Erythroblast (primary cell): ENCODE measurements at places on chromosomes 2 and 18.
A peak's percentile ranks its signal among the peaks of the same experiment; 100 is the strongest.

DNA sequence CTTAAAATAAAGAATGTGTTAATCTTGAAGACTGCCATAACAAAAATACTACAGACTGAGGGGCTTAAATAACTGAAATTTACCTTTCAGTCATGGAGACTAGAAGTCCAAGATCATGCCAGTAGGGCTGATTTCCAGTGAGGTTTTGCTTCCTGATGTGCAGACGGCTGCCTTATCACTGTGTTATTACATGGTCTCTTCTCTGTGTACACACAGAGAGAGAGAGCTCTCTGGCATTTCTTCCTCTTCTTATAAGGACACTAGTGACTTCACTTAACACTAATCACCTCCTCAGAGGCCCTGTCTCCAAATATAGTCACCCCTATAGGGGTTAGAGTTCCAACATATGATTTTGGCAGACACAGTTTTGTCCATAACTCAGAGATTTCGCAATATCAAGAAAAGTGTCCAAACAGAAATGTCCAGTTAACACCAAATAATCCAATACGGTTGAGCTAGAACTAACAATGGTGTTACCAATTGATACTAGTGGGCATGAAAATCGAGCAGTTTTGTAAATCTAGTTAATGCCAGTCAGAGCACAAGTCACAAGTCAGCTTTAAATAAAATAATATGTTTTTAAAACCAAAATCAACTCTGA lies 399.8 kb downstream of the ADCYAP1 start:
- no peak for DNase-seq

- no peak for DNase-seq
Observed at GRCh38 chr2:224278531-224278930, 123.4 kb downstream of the FAM124B start.

- DNase-seq: no peak
Observed at GRCh38 chr2:29576231-29576630, 345.2 kb downstream of the ALK start.

DNA sequence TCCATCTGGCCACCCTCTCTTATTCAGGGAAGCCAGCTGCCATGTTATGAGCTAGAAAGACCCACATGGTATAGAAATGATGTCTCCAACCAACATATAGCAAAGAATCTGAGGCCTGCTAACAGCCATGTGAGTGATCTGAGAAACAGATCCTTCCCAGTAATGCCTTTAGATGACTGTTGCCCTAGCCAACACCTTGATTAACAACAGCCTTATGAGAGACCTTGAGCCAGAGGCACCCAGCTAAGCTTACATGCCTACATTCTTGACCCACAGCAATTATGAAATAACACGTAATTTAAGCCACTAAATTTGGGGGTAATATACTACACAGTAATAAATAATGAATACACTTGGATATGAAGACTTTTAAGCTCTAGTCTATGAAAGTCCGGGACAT lies 13.0 kb downstream of the KANSL1L start:
- no peak for DNase-seq

DNA sequence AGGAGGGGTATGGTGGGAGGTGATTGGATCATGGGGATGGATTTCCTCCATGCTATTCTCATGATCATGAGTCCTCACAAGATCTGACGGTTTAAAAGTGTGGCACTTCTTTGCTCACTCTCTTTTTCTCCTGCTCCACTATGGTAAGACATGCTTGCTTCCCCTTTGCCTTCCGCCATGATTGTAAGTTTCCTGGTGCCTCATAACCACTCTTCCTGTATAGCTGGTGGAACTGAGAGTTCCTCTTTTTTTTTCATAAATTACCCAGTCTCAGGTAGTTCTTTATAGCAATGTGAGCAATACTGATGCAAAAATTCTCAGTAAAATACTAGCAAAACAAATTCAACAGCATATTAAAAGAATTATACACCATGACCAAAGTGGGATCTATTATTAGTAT lies 728.5 kb upstream of the SLC8A1 start:
- no peak for DNase-seq

- DNase-seq: no peak
Observed at GRCh38 chr2:232898592-232899543, 28.8 kb downstream of the SNORC start.

GRCh38 chr2:70126413-70126812 lies 39.1 kb downstream of the PCBP1 start:
- DNase-seq: no peak

DNA sequence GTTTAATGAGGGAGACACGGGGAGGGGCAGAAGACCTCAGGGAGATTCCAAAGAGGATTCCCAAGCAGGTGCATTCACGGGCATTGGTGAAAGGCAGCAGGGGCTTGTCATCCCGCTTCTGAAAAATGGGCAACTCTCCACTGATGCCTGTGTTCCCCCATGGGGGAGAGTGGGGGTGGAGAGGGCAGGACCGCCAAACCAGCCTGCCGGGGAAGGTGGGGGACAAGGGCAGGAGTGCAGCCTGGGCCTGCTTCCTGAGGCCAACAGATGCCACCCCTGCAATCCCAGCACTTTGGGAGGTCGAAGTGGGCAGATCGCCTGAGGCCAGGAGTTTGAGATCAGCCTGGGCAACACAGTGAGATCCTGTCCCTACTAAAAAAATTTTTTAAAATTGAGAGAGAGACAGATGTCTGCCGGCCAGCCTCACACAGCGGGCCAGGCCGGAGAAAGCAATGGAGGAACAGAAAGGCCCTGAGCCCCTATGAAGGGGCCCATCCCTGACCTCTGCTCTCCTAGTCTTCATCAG lies 44.8 kb upstream of the UBE2F start:
- no peak for DNase-seq

DNA sequence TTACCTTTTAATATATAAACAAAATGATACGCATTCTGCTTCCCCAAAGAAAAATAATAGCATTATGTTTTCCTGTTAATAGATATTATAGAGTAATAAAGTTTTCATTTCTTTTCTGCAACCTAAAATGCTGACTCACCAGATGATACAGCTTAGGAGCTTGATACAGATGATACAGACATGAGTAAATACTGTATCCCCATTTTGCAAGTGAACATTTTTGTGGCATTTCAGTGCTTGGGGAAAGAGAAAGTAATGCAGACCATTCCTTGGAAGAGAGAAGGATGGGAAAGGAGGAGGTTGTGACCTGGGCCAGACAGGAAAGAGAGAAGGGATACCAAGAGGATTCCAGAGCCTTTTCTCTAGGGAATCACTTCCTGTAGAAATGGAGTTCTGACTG lies 97.5 kb upstream of the FSHR start:
- DNase-seq: no peak

DNA sequence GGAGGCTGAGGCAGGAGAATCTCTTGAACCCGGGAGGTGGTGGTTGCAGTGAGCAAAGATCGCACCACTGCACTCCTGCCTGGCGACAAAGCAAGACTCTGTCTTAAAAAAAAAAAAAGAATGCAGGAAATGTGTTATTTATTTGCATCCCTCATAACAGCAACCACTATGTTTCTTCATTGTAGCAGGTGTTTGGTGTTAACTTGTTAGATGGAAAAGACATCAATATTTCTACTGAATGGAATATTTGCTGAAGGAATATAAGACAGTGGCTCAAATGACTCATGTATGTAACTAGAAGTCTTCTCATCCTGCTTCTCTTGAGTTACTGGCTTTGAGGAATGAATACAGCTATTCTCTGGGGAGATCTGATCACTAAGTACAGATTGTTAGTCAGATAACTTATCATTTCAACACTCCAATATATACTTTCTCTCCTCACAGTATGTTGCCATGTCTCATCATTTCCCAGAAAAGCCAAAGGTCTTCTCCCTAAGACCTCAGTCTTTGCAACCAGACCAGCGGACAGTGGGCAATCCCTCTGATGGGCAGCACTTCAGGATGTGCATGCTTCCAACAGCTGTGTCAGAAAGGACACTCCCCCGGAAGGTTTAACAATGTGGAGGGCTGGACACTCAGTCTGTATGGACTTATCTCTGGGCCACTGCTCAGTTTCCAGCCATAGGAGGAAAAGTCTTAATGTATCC lies 104.4 kb upstream of the STK17B start:
- no peak for DNase-seq

GRCh38 chr2:27379836-27380625 lies 503 bp downstream of the ZNF513 start:
- DNase-seq: peak; percentile 59

- DNase-seq: no peak
Observed at GRCh38 chr2:118609138-118609537, 238.3 kb downstream of the EN1 start.

- DNase-seq: peak; percentile 27
Observed at GRCh38 chr2:71070294-71071093, 2.0 kb downstream of the NAGK start.

DNA sequence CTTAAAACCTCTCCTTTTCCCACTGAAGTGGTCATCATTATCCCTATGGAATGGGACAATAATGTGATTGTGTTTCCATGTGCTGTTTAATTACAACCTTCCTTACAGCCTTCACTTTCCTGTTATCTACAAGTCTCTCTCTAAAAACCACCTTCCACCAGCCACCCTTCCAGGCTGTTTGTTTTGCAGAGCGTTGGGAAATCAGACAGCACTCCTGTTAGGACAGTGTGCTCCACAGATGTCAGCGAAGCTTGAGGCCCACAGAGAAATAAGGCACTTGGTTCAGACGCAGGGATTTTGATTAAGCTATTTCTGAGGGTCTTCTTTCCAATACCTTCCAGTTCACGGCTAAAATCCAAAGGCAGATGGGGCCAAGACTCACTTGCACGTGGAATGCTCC lies 32.3 kb upstream of the ASPRV1 start:
- no peak for DNase-seq
